ENCODE measurements at places on chromosomes 1 and 21.

DNA sequence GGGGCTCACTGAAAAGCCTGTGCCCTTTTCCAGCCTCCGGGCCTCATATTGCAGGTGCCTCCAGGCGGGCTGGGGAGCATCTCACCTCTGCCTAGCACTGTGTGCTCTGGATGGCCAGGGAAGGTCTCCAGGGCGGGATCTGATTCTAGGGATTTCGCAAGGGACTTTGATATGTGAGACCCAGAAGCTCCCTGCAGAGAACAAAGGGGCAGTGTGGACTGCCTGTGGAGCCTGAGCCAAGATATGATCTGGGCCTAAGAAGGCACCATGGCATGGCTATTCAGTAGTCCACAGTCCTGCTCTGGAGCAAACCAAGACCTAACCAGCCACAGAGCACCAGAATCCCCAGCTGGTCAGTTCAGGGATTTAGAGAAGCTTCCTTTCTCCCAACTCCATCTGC lies 157.2 kb downstream of the ST6GALNAC5 start:
- no peak for DNase-seq

DNA sequence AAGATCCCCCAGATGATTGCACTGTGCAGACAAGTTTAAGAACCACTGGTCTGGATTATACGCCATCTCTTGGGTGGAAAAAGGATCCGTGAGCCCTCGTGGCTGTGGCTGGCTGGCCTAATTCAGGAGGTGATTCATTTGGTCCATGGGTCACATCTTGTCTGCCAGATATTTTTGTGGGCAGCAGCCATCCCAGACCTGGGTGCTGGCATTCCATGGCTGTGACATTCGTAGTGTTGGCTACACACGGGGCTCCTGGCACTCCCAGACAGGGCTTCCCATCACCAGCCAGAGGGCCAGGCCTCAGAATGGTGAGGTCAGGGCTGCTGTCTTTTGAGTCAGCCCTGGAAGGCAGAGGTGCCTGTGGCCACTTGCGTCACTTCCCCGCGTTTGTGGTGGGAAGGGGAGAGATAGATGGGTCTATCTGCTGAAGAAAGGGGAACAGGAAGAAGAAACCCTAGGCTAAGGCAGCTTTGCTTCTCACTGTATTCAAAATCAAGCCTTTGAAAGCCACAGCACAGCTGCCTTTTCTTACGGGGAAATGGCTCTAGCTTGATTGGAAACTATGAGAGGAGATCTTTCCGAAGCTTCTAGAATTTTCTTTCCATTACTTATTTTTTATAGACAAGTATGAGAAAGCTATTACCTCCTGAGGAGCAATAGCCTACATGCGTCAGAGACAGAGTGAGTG lies 32.4 kb downstream of the EIF2D start:
- DNase-seq: no peak

DNA sequence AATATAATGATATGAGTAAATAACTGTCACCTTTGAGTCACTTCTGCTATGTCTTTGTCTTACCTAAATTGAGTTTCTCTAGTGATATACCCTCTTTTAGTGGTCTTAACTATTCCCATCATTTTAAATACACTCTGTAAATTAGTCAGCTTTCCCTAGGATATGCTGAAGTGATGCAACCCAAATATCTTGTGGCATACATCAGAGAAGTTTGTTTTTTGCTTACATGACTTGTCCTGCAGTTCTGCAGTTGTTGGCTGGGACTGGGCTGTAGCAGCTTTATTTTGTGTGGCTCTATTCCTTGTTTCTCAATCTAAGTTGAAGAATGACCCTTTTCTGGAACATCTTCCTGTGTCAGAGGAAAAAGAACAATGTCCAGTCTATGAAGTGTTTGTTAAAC lies 76.4 kb downstream of the TTC3 start:
- DNase-seq: no peak

GRCh38 chr1:30049748-30050296 lies 673.6 kb downstream of the MATN1 start:
- no peak for DNase-seq

GRCh38 chr1:244614113-244614836 lies 38.7 kb upstream of the DESI2 start:
- DNase-seq: no peak

- no peak for DNase-seq
Measured at GRCh38 chr1:84376000-84376910, 22.0 kb upstream of the DNASE2B start.

DNA sequence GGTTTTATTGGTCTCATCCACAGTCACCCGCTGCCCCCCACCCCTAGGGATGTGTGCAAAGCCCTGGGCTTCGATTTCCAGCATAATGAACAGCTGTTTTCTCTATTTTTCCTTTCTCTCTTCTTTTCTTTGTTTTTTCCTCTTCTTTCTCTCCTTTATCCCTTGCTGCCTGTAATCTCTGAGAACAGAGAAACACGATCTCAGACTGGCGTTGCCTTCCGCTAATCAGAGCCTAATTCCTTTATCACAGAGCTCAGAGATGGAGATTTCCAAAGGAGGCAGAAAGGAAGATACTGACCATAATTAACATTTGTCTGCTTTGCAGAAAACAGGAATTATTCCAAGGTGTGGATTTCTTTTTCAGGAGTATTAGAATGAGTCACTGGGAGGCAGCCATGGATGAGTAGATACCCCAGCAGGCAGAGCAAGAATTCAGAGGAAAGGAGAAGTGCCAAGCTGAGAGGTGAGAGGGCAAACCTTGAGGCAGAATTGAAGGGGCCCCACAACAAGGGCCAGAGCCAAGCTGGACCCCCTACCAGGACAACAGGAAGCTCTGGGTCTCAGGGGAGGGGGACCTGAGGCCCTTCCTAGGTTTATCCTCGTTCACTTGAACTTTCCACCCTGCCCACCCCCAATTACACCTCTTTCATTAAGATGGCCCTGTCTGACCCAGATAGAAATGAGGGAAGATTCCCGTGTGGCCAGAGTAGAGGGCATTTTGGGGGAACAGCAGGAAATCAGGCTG lies 33.3 kb downstream of the MATN1 start:
- no peak for DNase-seq

DNA sequence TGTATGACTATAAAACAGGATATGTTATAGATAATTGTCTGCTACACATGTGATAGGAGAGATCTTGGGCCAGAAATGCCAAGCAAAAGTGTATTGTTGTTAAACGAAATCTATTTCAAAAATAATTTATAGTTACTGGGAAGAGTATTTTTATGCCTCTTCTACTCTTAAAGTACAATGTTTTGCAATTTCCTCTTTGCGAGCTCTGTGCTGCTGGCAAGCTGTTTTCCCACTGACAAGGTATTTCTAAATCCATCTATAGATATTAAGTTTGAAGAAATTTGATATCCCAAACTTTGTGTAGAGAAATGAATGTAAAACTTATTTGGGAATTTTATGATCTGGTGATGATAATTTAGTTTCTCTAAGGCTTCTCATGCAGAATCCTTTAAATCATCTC lies 63.3 kb upstream of the PTGFR start:
- no peak for DNase-seq

DNA sequence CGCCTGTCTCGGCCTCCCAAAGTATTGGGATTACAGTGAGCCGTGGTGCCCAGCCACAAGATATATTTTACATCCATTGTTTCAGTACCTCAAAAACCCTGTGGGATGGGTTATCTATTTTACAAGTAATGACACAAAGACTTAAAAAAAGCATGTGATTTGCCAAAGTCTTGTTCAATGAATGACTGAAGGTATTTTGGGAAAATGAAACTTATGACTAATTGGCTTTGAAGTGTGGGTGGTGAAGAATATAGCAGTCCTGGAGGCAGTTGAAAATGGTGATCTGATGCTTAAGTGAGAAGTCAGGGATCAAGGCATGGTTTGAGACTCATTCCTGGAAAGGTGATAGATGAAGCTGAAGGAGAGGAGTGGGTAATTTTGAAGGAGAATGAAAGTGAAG lies 3.0 kb downstream of the SWT1 start:
- no peak for DNase-seq

Data from NCI-H345 (cell line).